ENCODE measurements at places on chromosomes 7 and 10.
A peak's percentile ranks its signal among the peaks of the same experiment; 100 is the strongest.

GRCh38 chr7:22662556-22663356, 64.2 kb upstream of the IL6 start:
- no peaks in the 10 kb centered on the region for H3K36me3 ChIP-seq
- no peak overlapping the region for H3K4me3 ChIP-seq
- H3K27ac ChIP-seq, result no peak overlapping the region
- H3K27me3 ChIP-seq, result no peaks in the 10 kb centered on the region
- H3K4me1 ChIP-seq, result no peaks in the 10 kb centered on the region

GRCh38 chr7:7254319-7254718, 72.0 kb downstream of the C1GALT1 start:
- no peak overlapping the region for H3K27ac ChIP-seq
- H3K36me3 ChIP-seq, result no peaks in the 10 kb centered on the region
- H3K4me3 ChIP-seq, result no peak overlapping the region
- no peak for DNase-seq

- no peak for DNase-seq
- no peak overlapping the region for H3K4me3 ChIP-seq
- no peaks in the 10 kb centered on the region for H3K27me3 ChIP-seq
- no peak overlapping the region for H3K27ac ChIP-seq
Measured at GRCh38 chr10:81027223-81027622, 489.5 kb downstream of the SH2D4B start.

- no peaks in the 10 kb centered on the region for H3K4me1 ChIP-seq
- H3K27ac ChIP-seq, result no peak overlapping the region
- DNase-seq, result no peak
- H3K27me3 ChIP-seq, result no peaks in the 10 kb centered on the region
- H3K36me3 ChIP-seq, result no peaks in the 10 kb centered on the region
Measured at GRCh38 chr7:40843338-40843985, 708.7 kb downstream of the SUGCT start.

DNA sequence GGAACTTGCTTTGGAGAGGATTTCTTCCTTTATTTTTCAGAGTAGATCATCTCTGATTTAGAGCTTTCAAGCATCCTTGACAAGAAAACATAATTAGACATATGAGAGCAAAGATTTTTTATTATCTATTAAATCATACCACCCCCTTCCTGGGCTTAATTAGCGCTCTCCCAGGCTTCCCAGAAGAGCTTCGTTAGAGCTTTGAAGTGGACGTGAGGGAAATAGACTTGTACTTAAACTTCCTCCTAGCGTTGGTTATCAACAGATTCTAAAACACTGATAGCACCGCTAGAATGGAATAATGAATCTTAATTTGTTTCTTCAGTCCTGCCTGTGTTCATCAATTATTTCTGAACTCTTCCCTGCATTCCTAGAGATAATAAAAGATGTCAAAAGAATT, 173.9 kb upstream of the STK17A start:
- no peak overlapping the region for H3K27ac ChIP-seq
- H3K27me3 ChIP-seq, result no peaks in the 10 kb centered on the region
- no peaks in the 10 kb centered on the region for H3K4me1 ChIP-seq
- DNase-seq, result no peak

- no peaks in the 10 kb centered on the region for H3K36me3 ChIP-seq
- no peaks in the 10 kb centered on the region for H3K27me3 ChIP-seq
- H3K27ac ChIP-seq, result no peak overlapping the region
- no peaks in the 10 kb centered on the region for H3K4me1 ChIP-seq
Measured at GRCh38 chr7:104767826-104768536, 246.0 kb upstream of the KMT2E start.

DNA sequence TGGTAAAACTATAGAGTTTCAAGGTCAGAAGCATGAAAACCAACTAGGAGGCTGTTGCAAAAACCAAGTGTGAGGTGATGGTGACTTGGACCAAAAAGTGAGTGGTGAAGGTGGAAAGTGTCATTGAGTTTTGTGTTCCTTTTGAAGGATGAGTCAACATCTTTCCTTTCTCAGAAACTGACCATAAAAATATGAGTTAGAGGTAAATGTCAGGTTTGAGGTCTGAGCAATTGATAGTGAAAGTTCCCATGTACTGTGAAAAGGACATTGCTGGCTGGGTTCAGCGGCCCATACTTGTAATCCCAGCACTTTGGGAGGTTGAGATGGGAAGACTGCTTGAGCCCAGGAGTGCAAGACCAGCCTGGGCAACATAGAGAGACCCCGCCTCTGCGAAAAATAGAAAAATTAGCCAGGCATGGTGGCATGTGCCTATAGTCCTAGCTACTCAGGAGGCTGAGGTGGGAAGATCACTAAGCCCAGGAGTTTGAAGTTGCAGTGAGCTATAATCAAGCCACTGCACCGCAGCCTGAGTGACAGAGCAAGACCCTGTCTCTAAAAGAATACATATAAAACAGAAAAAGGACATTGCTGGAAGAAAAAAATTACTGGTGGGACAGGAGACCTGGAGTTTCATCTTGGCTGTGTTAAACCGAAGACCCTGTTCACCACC, 89.3 kb upstream of the ARID5B start:
- H3K4me3 ChIP-seq, result no peak overlapping the region
- no peaks in the 10 kb centered on the region for H3K4me1 ChIP-seq
- no peaks in the 10 kb centered on the region for H3K27me3 ChIP-seq
- no peaks in the 10 kb centered on the region for H3K36me3 ChIP-seq

DNA sequence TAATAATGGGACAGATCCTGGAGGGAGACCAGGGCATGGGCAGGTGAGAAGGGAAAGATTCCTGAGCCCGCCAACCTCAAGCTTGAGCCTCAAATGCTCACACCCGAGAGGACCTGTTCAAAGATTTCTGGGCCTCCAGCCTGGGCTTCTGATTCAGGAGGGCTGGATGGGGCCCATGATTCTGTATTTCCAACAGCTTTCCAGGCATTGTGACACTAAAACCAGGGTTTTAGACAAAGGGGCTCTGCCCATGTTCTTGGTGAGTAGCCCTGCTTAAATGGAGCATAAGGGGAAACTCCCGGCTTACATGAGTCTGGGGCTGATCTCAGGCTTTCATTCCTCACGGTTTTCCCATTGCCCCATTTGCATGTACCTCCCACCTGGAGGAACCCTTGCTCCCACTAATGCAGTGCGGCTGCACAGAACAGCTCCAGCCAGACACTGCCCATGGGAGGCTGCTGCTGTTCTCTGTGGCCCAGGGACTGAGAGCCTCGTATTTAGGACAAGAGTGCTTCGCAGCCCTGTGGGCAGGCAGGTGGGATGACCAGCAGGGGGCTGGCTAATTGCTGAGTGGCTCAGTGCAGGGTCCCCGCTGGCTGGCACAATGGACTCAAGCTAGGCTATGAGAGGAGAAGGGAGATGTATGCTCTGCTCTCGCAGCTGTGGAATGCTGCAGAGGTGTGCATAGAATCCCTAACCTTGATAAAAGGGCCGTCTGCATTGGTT, 135.3 kb upstream of the COBL start:
- no peaks in the 10 kb centered on the region for H3K27me3 ChIP-seq
- H3K27ac ChIP-seq, result no peak overlapping the region
- DNase-seq, result no peak
- no peak overlapping the region for H3K4me3 ChIP-seq
- no peaks in the 10 kb centered on the region for H3K4me1 ChIP-seq

GRCh38 chr10:88680958-88681357, 16.7 kb downstream of the LIPF start:
- H3K4me3 ChIP-seq, result no peak overlapping the region
- H3K4me1 ChIP-seq, result no peaks in the 10 kb centered on the region
- H3K36me3 ChIP-seq, result no peaks in the 10 kb centered on the region
- H3K27me3 ChIP-seq, result no peaks in the 10 kb centered on the region
- no peak for DNase-seq

DNA sequence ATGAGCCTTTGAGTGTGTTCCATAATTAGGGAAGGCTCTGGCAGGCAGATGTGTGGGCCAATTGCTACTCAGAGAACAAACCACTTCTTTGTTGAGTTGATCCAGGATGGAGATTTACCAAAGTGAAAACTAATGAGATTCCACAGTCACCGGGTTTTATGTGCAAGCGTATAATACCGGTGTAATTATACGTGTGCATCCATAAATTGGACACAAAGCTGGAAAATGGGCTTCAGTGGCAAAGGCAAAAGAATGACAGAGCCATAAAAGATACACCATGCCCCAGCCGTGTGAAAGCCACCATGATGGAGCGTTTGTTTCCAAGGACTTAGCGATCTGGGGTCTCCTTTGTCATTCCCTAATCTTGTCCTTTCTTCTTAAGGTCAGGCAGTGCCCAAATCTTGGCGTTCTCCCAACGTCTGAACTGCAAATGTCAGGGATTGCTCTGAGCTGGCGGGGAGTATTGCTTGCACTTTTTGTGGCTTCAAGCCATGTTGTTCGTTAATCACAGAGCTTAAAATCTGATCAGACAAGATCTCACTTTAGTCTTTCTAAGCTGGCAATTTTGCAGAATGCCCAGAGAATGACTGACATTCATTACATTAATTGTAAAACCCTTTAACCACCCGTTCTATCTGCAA, 70.1 kb downstream of the NPTX2 start:
- H3K4me3 ChIP-seq, result no peak overlapping the region
- no peak for DNase-seq
- no peaks in the 10 kb centered on the region for H3K27me3 ChIP-seq
- H3K27ac ChIP-seq, result no peak overlapping the region

- no peak for DNase-seq
- H3K36me3 ChIP-seq, result no peaks in the 10 kb centered on the region
- no peak overlapping the region for H3K4me3 ChIP-seq
Measured at GRCh38 chr10:35927990-35928488, 285.9 kb upstream of the FZD8 start.

GRCh38 chr7:102426268-102427018, 6.9 kb upstream of the ORAI2 start:
- H3K4me3 ChIP-seq, result no peak overlapping the region
- no peak for DNase-seq
- peaks cover 37% of the 10 kb centered on the region for H3K36me3 ChIP-seq
- no peaks in the 10 kb centered on the region for H3K4me1 ChIP-seq

DNA sequence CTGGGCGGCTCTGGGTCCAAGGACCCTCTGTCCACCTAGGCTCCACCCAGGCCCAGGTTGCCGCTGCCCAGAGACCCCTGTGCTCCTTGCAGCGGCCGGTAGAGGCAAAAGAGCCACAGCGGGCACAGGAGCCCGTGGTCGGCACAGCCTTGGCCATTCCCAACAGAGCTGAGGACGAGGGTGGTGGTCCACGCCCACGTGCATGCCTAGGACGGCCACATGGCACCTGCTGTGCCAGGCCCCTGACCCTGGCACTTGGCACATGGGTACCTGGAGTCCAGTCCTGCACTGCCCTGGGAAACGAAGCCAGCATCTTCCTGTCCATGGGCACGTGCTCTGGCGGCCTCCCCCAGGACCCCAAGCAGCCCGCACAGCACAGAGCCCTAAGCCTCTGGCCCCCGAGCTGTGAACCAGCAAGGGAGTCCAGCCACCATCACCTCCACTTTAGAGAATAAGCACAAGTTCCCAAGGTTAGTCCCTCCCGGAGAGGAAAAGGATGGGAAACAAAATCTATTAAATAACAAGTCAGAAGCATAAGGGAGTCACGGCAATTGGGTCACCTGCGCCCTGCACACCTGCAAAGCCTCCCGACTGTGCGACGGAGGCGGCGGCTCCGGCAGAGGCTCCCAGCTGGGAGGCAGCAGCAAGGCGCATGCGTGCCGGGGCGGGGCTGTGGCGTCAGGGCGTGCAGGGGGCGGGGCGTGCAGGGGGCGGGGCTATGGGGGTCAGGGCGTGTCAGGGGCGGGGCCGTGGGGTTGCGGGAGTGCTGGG, 59.1 kb downstream of the STK32C start:
- no peak for DNase-seq
- peak overlapping the region; percentile 23 for H3K4me3 ChIP-seq
- H3K36me3 ChIP-seq, result no peaks in the 10 kb centered on the region
- no peaks in the 10 kb centered on the region for H3K4me1 ChIP-seq
- no peaks in the 10 kb centered on the region for H3K27me3 ChIP-seq
- no peak overlapping the region for H3K27ac ChIP-seq

DNA sequence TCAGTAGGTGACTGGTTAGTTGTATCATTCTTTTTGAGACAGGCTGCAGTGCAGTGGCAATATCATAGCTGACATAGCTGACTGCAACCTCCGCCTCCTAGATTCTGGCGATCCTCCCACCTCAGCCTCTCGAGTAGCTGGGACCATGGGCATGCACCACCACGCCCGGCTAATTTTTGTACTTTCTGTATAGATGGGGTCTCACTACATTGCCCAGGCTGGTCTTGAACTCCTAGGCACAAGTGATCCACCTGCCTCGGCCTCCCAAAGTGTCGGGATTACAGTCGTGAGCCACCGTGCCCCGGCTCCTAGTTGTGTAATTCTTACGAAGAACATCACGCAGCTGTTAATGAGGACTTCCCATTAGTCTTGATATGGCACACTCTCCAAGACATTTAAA, 123.4 kb upstream of the VKORC1L1 start:
- no peaks in the 10 kb centered on the region for H3K27me3 ChIP-seq
- no peak overlapping the region for H3K4me3 ChIP-seq
- H3K27ac ChIP-seq, result no peak overlapping the region
- DNase-seq, result no peak

- no peak overlapping the region for H3K27ac ChIP-seq
- H3K36me3 ChIP-seq, result no peaks in the 10 kb centered on the region
- no peaks in the 10 kb centered on the region for H3K4me1 ChIP-seq
Measured at GRCh38 chr10:21514129-21514817, 11.2 kb downstream of the SKIDA1 start.

DNA sequence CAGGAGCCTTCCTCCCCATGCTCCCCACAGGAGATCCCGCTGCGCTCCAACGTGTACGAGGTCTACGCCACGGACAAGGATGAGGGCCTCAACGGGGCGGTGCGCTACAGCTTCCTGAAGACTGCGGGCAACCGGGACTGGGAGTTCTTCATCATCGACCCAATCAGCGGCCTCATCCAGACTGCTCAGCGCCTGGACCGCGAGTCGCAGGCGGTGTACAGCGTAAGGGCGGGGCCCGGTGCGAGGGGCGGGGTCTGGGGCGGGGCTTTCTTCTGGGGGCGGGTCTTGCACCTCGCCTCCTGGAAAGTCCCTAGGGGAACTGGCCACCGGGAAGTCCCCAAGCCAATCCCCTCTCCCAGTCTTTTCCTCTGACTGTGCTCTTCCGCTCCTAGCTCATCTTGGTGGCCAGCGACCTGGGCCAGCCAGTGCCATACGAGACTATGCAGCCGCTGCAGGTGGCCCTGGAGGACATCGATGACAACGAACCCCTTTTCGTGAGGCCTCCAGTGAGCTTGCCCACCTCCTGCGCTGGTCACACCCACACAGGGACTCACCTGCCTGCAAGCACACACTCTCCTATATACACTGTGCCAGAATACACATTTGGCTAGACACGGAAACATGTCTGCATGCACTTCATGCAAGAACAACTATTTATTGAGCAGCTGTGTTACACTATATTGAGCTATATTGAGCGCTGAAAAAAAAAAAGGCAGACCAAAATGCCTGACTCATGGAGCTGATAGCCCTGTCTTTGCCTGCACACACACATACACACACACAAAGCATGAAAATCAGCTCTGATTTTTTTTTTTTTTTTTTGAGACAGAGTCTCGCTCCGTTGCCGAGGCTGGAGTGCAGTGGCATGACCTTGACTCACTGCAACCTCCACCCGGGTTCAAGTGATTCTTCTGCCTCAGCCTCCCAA, 32.7 kb upstream of the VSIR start:
- H3K27me3 ChIP-seq, result no peaks in the 10 kb centered on the region
- H3K27ac ChIP-seq, result no peak overlapping the region
- DNase-seq, result no peak
- no peak overlapping the region for H3K4me3 ChIP-seq
